ENCODE measurements at places on chromosomes 4 and X.

DNA sequence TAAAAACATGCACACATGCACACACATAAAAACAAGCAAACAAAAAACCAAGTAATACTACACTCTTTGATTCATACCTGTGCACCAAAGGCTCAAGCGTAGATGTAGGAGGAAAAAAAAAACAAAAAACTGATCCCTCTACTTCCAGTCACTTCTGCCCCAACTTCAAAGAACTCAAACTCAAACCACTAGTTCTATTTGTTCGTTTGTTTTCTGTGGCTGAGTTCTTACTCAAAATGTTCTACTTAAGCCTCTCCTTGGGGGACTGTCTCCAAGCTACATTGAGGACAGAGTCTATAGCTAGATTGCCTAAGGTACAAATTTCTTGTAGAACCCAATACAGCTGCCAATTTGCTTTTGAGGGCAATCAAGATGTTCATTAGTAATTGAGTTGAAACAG, 171.0 kb upstream of the ATOH1 start:
- no peak for DNase-seq

- DNase-seq = no peak
These were observed 87.4 kb downstream of the ZXDA start for GRCh38 chrX:57822818-57823217.

GRCh38 chr4:54320826-54321685, 92.0 kb downstream of the PDGFRA start:
- DNase-seq = no peak

- no peak for DNase-seq
These were observed 185.4 kb downstream of the OR13H1 start for GRCh38 chrX:131729295-131729694.

DNA sequence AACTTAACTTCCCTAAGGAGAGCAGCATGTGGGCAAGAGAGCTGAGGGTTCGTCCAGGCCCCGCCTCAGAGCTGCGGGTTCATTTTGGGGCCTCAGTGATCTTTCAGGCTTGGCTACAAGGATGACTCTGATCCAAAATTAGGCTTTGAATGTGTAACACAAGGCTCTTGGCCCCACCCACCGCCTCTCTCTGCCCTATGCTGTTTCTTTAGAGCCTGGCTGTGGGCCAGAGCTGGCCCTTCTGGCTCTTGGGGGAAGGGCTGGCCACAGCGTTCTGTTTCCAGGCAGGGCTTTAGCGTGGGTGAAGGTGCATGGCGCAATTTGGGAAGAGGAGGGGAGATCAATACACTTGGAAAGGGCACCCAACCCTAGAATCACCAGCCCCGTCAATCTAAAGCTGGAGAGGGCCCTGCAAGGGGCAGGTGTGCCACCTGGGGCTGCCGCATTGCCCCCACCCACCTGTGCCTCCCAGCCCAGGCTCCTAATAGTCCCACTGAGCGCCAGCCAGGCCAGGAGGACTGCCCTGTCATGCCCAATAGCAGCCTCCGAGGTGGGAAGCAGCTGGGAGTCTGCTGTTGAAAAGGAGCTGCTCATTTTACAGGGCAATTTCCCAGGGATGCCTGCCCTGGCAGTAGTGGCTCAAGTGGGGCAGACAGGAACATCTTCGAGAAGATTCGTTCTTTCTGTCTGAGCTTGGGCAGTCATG, 84.5 kb upstream of the MAML3 start:
- no peak for DNase-seq

- DNase-seq = no peak
These were observed 21.1 kb upstream of the PIGA start for GRCh38 chrX:15356444-15356843.

- no peak for DNase-seq
These were observed 16.3 kb upstream of the MBNL3 start for GRCh38 chrX:132505116-132505515.

- no peak for DNase-seq
These were observed 261.5 kb downstream of the GPC3 start for GRCh38 chrX:133723930-133724329.
